CD4-positive, CD25-positive, alpha-beta regulatory T cell (primary cell): ENCODE measurements at places on chromosomes 6 and 20.

GRCh38 chr20:16699293-16699692 is 30.5 kb upstream of the SNRPB2 start:
- no peak for DNase-seq

DNA sequence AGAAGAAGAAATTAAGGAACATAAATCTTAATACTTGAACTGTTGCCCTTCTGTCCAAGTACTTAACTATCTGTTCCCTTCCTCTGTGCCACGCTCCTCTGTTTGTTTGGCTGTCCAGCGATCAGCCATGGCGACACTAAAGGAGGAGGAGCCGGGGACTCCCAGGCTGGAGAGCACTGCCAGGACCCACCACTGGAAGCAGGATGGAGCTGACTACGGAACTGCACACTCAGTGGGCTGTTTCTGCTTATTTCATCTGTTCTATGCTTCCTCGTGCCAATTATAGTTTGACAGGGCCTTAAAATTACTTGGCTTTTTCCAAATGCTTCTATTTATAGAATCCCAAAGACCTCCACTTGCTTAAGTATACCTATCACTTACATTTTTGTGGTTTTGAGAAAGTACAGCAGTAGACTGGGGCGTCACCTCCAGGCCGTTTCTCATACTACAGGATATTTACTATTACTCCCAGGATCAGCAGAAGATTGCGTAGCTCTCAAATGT is 17.1 kb downstream of the IRF4 start:
- DNase-seq, result no peak

DNA sequence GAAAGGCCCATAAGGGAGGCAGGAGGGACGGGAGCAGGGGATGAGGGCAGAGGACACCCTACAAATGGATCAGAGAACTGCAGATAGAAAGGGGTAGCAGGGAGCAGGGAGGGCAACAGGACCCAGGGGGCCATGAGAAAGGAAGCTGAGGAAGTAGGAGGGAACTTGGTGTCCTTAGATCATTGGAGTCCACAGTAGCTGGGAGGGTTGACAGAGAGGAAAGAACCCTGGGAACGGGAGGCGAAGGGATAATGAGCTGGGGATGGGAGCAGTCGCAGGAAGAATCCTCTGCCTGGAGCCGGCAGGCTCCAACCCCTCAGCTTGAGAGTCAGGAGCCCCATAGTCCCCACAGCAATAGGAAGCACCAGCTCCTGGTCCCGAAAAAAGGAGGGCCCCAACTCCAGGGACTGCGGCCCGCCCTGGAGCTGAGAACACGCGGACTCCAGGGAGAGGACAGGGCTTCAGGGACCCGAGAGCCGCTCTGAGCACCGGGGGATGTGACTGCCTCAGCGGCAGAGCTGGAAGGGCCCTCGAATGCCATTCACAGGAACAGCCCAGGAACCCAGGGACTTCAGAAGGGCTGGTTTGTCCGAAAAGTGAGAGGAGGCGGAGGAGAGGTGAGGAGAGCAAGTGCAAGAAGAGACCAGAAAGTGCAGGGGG is 32.7 kb downstream of the HLA-A start:
- DNase-seq, result no peak

DNA sequence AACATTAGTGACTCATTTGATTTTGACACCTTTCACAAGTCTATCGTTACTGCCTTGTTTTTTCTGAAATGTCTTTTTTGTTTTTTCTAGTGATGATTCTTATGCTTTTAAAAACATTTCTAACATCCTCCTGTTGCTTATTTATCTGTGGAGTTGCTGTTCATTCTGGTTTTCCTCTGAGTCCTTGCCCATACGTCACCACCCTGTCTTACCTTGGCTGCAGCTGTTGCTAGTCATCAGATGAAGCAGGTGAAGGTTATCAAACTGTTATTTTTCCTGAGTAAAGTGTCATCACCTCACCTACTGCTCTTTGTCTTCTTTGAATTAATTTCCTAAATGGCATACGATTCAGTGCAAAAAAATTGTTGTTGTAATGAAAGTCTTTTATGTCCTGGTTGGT is 376.6 kb downstream of the GRIK2 start:
- no peak for DNase-seq

DNA sequence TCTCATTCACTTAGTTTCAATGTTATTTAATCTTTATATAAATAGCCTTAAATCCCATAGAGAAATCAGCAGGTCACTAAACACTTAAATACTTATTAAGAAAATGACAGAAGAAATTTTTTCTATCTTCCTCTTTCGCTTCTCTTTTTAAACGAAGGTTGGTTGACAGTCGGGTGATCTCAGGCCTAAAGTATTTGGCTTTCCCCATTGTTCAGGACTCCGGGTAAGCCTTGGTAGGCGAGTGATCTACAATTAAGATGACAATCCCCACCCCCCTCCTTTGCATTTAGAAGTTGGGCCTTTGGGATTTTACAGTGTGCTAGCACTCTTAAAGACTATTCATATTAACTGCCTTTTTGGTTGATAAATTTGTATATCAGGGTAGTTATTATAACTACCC is 19.7 kb upstream of the UTRN start:
- DNase-seq, result no peak

- DNase-seq, result no peak
Observed at GRCh38 chr6:146857980-146858347, 259.2 kb downstream of the ADGB start.

DNA sequence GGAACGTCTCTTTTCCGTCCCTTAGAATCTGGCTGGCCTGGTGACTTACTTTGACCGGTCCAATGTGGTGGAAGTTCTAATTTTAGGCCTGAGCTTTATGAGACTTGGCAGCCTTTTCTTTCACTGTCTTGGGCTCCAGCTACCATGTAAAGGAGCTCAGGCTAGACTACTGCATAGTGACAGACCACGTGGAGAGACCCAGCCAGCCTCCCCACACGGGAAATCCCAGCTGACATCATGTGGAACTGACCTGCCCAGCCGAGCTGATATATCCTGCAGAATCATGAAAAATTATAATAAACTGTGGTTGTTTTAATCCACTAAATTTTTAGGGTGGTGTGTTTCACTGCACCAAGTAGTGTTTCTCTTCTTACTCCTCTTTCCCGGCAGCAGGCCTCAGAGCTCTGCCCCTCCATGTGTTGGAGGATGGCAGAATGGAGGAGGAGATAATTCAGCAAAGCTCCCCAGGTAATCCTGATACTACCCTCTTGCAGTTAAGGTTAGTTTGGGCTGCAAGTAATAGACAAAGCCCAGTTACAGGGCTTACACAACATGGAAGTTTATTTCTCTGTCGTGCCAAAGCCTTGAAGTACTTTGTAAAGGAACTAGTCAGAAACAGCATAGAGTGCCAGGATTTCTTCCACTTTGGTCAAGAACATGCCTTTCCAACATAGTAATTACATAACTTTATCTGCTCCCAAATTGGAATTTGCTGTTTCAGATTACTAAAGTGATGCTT is 87.5 kb downstream of the SH3BGRL2 start:
- DNase-seq, result no peak

GRCh38 chr6:154404791-154405400 is 48.3 kb upstream of the IPCEF1 start:
- DNase-seq, result no peak

DNA sequence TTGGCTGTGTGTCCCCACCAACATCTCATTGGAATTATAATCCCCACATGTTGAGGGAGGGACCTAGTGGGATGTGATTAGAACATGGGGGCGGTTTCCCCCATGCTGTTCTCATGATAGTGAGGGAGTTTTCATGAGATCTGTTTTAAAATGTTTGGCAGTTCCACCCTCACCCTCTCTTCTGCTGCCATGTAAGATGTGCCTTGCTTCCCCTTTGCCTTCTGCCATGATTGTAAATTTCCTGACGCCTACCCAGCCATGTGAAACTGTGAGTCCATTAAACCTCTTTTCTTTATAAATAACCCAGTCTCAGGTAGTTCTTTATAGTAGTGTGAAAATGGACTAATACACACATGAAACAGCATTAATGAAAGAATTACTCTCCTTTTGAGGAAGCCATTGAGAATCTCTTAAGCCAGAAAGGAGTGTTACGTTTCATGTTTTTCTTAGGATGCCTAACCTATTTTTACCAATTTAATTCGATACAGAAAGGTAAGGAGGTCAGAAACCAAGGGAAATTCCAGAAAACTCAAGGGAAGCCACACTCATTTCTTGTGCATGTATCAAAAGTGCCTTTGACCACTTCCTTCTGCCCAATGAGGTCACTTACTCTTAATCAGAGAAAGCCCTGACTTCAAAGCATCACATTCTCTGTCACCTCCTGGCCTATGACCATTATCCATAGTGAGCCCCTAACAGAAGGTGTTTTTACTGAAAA is 24.7 kb upstream of the HINT3 start:
- DNase-seq, result no peak

- DNase-seq, result no peak
Observed at GRCh38 chr20:44692932-44693480, 22.2 kb upstream of the CCN5 start.

DNA sequence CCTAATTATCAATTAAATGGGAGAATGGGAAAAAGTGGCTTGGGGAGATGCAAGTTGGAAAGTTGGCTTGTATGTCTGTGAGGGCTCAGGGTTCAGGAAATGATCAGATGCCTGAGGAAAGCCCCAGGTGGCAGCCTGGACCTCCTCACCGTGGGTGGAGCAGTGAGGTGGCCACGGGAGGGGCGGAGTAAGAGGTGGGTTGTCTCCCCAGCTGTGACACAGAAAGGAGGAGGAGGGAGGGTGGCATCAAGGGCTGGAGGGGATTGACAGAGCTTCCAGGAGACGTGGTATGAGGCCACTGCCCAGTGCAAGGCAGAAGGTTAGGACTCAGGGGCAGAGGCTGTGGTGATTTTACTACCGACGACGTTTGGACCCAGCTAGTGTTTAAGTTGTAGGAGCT is 672.2 kb downstream of the PRKN start:
- DNase-seq, result no peak

DNA sequence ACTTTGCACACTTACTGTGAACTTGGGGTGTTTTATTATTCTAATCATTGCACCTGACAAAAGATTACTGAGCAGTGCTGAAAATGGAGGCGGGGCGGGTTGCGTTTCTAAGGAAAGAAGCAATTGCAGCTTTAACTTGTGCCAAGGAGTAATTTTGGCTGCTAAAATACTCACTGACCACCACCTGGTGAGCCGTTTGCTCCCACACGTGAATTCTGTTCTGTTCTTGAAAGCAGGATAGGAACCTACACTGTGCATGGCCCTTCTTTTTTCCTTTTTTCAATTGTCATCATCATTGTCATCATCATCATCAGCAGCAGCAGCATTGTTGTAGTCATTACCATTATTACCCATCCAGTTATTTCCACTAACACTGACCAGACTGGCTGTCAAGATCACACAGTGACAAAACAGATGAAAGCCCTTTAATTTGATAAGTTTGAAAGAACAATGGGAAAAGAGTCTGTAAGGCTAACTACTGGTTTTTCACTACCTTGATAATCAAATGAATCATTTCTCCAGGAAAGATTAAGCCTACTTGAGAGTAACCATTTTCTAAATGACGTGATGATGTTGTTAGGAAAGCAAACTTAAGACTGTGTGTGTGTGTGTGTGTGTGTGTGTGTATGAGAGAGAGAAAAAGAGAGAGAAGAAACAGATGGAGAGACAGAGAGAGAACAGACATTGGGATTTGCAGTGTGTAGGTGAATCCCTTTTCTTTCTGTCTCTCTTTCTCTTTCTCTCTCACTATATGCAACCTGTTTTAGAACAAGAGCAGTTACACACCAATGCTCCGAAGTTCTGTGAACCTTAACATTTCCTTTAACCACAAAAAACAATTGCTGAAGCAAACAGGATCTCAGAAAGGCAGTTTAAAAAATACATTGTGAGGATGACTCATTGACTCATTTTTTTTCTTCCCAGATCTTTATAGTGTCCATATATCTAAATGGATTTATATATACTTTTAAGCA is 3.8 kb downstream of the RIPOR2 start:
- DNase-seq, result no peak

GRCh38 chr6:48032151-48032550 is 78.8 kb downstream of the PTCHD4 start:
- DNase-seq, result no peak

GRCh38 chr6:95249175-95249574 is 328.2 kb upstream of the MANEA start:
- no peak for DNase-seq

- no peak for DNase-seq
Observed at GRCh38 chr6:142669471-142670351, 275.3 kb downstream of the HIVEP2 start.

GRCh38 chr6:160750276-160750689 is 48.2 kb downstream of the PLG start:
- no peak for DNase-seq

DNA sequence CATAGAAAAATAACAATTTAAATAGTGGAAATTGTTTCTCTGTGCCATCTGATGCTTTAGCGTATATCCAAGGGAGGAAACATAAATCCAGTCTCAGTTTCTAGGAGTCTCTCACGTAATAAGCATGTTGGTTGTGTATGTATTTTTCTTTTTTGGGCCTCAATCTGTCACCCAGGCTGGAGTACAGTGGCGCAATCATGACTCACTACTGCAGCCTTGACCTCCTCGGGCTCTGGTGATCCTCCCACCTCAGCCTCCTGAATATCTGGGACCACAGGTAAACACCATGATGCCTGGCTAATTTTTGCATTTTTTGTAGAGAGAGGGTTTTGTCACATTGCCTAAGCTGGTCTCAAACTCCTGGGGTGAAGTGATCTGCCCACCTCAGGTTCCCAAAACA is 78.6 kb upstream of the PLN start:
- no peak for DNase-seq

DNA sequence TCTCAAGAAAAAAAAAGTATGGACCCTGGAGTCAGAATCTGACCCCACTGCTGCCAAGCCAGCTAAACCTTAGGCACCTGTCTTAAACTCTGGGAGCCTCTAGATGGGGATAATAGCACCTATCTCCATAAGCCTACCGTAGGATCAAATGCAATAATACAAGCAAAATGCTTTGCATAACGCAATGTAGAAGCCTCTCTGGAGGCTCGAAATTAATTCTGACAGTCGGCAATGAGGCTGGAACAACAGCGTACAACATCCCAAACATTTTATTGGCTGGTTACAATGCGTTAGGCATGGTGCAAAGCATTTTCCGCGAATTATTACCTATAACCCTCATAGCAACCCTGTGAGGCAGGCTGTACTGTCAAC is 521 bp downstream of the CDK5RAP1 start:
- DNase-seq, result no peak

GRCh38 chr6:1554476-1555310 is 55.0 kb upstream of the FOXC1 start:
- peak; percentile 73 for DNase-seq

GRCh38 chr6:107611094-107611810 is 121.3 kb downstream of the SOBP start:
- DNase-seq, result no peak

GRCh38 chr20:51171141-51171540 is 148.2 kb upstream of the KCNG1 start:
- DNase-seq, result no peak

DNA sequence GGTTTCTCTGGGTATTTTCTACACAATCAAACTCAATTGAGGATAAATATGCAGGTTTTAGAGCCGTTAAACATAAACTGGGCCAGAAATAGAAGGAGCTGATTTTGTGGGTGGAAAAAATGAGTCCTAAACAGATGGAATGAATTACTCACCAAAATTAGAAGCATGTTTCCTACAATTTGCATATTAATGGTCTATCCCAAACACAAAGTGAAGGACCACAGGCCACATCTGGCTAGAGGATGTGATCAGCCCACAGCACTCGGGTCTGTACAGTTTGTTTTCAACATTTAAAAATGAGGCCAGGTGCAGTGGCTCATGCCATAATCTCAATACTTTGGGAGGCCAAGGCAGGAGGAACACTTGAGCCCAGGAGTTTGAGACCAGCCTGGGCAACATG is 296.3 kb downstream of the PREX1 start:
- DNase-seq, result no peak

GRCh38 chr20:38799203-38799602 is 6.3 kb upstream of the PPP1R16B start:
- no peak for DNase-seq
